LHCN-M2 (cell line): ENCODE measurements at places on chromosomes 11 and 22. TPM values are rescaled to one million over a fixed set of nuclear protein-coding genes. Genes with fewer than 3 reads are reported as not detected.

- peak; percentile 32 for DNase-seq
Observed at GRCh38 chr22:33000342-33001280, 57.6 kb downstream of the SYN3 start.

DNA sequence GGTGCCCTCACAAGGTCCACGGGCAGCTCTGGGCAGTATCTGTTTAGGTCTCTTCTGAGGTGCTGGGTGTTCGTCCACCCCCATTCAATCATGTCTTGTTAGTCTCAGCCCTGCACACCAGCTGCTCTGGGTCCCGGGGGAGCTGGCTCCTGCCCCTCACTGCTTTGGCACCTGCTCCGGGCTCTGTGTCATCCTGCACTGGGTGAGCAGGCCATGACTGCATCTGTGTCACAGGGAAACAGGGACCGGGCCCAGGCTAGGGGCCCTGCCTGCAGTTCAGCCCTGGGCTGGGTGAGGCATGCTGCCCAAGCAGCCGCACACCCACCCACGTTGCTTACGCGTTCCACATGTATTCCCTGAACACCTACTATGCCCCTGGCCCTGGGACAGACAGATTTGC, 43.9 kb downstream of the ELFN2 start:
- peak; percentile 78 for DNase-seq

Gene CBX6
- 29.0 TPM in 2 replicates for total RNA-seq

Gene ACRV1
- not detected in 2 replicates for total RNA-seq
